Progenitor cell of endocrine pancreas (in vitro differentiated cells): ENCODE measurements at places on chromosomes 1 and 21.
A peak's percentile ranks its signal among the peaks of the same experiment; 100 is the strongest.

DNA sequence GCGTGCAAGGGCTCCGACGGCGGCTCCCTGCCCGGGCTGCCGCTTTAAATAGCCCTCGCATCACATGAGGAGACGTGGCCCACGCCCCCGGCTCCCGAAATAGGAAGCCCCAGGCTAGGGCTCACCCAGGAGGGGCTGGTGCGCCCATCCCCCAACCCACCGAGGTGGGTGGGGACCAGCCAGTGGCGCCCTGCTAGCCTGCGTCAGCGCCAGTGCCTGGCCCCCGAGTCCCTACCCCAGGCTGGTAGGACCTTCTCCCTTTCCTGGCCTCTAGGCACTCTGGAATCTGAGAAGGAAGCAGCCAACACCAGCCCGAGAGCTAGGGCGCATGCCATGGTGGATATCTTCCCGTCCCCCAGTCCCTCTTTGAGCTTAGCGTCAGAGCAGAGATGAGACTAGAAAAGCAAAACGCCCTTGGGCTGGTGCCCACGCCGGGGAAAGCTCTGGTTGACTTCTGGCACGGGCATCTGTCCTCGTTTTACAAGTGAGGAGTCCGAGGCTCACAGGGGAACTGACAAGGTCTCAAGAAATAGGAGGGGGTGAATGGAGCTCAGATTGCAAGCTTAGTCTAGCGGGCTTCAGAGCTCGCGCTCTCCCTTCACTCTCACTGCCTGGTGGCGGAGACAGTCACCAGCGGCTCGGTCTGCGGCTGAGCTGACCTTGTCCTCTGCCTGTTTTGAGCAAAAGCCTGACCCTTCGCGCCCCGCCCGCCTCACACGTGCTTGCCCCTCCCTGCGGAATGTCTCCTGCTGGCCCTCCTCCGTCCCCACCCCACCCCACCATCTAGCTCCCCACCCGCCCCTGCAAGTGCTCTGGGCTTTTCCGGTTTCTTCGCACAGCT is at the start of gene FABP3:
Gene FABP3 (minus strand): TSS at position 21 of the 841 bp plus-strand sequence. CDS start 62 bp downstream, outside the sequence.
- peaks cover 18% of the 10 kb centered on the region for H3K4me1 ChIP-seq
- no peaks in the 10 kb centered on the region for H3K36me3 ChIP-seq
- peak; percentile 75 for DNase-seq
- peaks cover 5% of the 10 kb centered on the region for H3K27me3 ChIP-seq
- peak within 1 kb of the TSS; percentile 72 for H3K4me3 ChIP-seq

DNA sequence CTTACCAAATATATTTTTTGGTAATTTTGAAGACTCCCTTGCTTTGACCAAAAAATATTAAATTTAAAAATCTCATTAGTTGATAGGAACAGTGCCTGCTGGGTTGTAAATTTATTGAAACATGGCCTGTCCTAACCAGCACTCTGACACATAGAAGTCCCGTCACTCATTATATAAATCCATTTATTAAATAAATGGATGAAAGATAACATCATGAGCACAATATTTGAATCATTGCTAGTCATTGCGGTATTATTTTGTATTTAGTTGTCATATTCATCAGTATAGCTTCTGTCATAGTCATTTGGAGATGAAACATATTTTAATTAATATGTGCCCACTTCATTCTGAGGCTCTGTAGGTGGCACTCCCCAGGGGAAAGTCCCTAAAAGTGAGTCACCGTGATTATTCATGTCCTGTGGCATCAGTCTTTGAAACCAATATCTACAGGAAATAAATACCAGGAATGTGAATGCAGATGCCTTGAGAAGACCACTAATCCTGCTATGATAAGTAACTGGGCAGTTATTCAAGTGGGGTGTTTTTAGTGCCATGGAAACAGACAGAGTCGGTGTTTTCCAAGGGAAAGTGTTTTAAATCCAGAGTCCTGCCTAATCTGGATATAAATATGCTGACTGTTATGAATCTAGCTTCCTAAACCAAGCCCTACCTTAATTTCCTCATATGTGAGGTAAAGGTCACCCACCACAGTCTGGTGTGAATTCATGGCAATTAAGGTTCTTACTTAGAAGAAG is 302.0 kb downstream of the DUSP10 start:
- DNase-seq = no peak
- H3K4me3 ChIP-seq = no peak overlapping the region
- no peaks in the 10 kb centered on the region for H3K4me1 ChIP-seq

DNA sequence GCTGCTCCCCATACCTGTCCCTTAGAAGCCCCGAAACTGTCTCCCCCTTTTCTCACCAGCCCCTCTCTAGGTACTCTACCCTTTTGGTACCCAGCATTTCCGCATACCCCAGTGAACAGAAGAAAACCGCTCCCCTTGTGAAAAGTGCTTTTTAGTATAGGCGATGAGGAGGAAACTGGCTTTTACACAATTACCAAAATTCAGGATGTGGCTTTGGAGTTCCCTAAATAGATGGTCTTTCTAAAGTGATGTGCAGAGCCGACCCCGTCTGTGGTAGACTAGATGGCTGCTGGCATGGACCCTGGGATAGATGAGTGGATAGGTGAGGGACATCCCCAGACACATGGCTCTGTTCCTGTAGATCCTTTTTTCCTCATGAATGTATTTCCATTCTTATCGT is 2.6 kb upstream of the PER3 start:
- DNase-seq = no peak
- H3K4me1 ChIP-seq = no peaks in the 10 kb centered on the region
- H3K27me3 ChIP-seq = peaks cover 6% of the 10 kb centered on the region
- H3K36me3 ChIP-seq = peaks cover 25% of the 10 kb centered on the region
- no peak overlapping the region for H3K4me3 ChIP-seq

DNA sequence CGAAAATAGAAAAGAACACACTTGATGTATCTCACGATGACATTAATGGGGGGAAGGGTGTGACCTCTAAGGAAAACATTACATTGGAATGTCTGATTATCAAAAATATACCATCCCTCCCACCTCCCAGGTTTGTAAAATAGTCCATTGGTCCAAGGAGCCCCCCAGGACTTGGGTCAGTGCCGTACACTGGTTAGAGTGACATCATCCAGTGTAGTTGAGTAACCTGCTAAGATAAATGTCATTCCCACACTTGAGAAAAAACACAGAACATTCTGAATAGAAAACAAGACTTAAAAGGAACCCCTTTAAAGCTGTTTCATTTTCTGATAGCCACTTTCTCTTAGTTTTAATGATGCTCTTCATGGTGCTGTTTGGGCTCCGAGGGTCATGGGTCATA is 15.2 kb downstream of the DDX20 start:
- H3K27ac ChIP-seq = no peak overlapping the region
- no peak for DNase-seq
- no peaks in the 10 kb centered on the region for H3K27me3 ChIP-seq
- no peak overlapping the region for H3K4me3 ChIP-seq

- H3K4me3 ChIP-seq = no peak overlapping the region
- no peak for DNase-seq
- H3K4me1 ChIP-seq = peaks cover 2% of the 10 kb centered on the region
Observed at GRCh38 chr1:177863796-177864195, 106.1 kb downstream of the SEC16B start.
